ENCODE measurements at places on chromosomes 5 and 9. TPM values are rescaled to one million over a fixed set of nuclear protein-coding genes. Genes with fewer than 3 reads are reported as not detected.

LCP2 gene
- total RNA-seq: 8.0 TPM

DNA sequence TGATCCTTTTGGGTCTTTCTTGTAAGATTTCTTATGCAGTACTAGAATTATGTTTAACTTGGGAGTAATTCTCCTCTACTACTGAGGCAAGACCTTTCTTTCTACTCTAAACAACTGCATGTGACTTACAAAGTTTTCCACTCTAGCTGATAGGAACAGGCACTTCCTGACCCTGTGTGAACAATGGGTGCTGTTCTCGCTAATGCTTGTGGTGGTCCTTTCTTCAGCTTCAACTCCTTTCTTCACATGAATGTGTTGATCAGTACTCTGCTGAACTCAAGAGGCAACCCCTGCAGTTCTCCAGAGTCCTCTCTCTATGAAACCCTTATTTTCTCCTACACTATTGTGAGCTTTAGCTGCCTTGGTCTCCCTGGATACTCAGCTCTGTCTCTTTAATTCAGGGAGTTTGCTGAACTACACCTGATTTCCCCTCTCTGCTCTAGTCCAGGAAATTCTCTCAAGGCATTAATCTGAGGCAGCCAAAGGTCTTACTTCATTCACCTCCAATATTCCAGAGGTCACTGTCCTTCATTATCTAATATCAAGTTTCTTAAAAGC, 484.6 kb upstream of the PIK3R1 start:
- no peak for DNase-seq

DNA sequence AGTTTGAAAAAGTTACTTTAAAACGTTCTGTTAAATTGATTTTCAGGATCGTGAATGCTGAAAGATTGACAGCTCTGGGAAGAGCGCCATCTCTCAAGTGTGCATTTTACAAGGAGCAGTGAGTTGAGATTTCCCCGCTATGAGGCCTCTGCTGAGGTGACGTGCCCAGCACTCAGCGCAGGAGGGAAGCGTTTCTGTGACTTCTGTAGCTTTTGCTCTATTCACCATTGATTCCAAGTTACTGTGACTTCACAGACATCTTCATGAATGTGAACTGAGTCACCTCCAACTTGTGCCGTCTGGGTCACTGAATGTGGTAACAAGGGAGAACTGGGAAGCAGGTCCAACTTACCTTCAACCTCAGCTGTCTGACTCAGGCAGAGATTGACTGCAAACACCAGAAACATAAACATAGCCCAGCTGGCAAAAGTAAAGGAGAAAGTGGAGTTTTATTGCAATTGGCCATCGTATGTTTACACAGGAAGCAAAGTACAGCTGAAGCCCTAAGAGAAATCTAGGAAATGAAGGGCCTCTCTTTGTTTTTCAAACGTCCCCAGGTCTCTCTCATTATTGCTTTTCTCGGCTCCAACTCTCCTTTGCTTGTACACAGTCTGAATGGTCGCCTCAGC, 428.8 kb upstream of the CLINT1 start:
- DNase-seq: peak; percentile 29

ZNF879 gene
- total RNA-seq: 1.8 TPM

ELOVL7 gene
- total RNA-seq: 31.5 TPM

- DNase-seq: peak; percentile 73
Measured at GRCh38 chr9:75088646-75089372, 495 bp downstream of the OSTF1 start.

- no peak for DNase-seq
Measured at GRCh38 chr9:91727316-91727861, 222.6 kb downstream of the ROR2 start.

DNA sequence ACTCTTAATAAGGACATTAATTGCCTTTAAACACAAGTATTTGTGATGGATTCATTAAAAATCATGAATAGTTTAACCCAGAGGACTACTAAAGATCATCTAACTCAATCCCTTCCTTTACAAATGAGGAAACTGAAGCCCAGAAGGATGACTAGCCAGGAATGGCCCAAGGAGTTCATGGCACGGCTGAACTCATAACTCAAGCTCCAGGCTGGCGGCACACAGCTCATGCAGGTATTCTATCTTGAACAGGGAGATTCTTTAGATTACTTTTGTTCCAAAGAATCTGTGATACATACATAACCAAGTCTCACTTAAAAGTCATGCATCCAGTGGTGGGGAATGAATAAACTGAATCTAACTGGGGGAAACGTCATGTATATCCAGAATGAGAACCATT, 495.5 kb downstream of the ACTL7B start:
- DNase-seq: no peak

PPIP5K2 gene
- total RNA-seq: 58.7 TPM

DMRT3 gene
- total RNA-seq: not detected

GRCh38 chr5:15664961-15665360, 165.0 kb downstream of the FBXL7 start:
- DNase-seq: no peak

DNA sequence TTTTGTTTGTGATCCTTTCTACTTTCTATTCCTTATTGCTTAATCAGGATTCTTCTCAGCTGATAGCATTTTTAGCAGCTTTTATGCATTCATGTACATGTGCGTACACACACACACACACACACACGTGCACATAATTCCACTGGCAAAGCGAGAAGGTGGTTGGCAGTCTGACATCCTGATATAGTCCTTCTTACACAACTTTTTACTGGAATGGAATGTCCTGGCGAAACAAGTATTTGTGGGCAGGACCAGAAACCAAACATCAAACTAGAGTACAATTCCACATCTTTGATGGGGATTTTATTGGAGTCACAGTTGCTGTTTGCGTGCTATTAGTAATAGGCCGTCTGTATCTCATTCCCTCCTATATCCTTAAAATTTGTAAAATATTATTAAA, 356.5 kb downstream of the CCDC171 start:
- no peak for DNase-seq

GRCh38 chr9:93143830-93144530, 9.9 kb upstream of the NINJ1 start:
- DNase-seq: peak; percentile 58

- no peak for DNase-seq
Measured at GRCh38 chr9:113474360-113475028, 11.0 kb downstream of the RGS3 start.

All from colonic mucosa (tissue), 4 donors.